Stimulated activated naive CD8-positive, alpha-beta T cell treated with anti-CD3 and anti-CD28 coated beads, Interleukin-15, amount 100 ng/mL, for 72 hours (primary cell): ENCODE measurements at places on chromosomes 11 and 22.
A peak's percentile ranks its signal among the peaks of the same experiment; 100 is the strongest.

GRCh38 chr11:132263875-132264274, 893.5 kb downstream of the NTM start:
- DNase-seq = no peak

DNA sequence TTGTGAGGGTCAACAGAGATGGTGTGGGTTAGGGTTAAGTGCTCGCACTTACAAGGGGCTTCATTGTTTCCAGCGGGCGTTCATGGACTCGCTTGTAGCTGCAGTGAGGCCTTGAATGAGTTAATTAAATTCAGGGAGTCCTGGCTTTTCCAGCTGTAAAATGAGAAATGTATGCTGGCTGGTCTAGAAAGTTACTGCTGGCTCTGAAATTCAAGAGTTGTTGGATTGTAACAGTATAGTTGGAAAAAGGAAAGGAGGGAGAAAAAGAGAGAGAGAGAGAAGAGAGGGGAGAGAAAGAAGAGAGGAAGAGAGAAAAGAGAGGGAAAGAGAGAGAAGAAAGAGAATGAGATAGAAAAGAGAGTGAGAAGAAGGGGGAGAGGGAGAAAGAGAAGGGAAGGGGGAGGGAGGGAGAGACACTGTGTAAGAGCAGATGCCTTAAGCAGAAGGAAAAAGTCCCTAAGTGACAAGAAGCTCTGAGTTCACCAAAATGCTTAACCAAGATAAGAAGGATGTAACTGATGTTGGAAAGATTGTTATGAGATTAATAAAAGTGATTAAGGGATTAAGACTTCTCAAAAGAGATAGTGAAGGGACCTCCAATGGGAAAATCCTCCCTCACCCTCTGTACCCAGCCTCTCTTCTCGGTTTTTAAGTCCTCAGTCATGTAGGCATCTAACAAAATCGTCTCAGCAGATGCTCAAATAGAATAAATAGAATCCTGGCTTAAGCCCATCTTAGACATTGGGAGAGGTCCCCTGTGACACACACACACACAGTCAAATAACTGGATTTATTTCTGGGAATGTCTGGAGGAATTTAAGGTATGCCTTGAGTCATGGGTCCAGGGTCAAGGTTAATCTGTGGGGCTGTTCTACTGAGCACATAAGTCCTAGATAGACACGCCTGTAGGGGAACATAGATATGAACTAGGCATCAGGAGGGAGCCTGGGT, 477.9 kb downstream of the MIAT start:
- no peak for DNase-seq

- no peak for DNase-seq
These were observed 84.6 kb downstream of the C22orf31 start for GRCh38 chr22:28977060-28977459.

DNA sequence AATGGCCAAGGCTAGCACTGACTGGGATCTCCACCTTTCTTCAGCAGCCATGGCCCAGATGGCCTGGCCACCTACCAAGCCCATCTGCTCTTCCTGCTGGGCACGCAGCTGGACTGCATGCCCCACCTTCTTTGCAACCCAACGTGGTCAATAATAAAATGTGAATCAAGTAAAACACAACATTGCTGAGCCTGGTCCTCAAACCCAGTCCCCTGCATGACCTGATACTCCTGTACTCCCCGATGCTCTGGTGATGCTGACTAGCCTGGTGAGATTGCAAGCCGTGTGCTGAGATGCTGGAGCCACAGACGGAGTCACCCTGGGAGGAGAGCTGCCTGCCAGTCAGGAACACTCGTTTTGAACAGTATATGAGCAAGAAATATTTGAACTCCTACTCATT, 34.0 kb downstream of the PARVG start:
- DNase-seq = no peak

DNA sequence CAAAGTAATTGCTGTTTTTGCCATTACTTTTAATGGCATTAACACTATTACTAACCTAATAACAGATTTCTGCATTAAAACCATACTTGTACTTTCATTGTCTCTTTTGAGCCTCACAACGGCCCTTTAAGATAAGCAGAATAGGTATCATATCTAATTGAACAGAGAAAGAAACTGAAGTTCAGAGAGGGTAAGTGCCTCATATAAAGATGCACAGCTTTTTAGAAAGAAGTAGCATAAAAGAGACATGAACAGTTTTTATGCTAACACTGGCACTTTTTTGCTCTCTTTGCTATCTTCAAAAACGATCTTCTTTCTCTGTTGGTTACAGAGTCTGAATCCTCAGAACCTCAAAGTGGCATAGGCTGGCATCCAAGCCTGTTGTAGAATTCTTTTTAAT, 102.9 kb upstream of the OR5AK2 start:
- DNase-seq = no peak

DNA sequence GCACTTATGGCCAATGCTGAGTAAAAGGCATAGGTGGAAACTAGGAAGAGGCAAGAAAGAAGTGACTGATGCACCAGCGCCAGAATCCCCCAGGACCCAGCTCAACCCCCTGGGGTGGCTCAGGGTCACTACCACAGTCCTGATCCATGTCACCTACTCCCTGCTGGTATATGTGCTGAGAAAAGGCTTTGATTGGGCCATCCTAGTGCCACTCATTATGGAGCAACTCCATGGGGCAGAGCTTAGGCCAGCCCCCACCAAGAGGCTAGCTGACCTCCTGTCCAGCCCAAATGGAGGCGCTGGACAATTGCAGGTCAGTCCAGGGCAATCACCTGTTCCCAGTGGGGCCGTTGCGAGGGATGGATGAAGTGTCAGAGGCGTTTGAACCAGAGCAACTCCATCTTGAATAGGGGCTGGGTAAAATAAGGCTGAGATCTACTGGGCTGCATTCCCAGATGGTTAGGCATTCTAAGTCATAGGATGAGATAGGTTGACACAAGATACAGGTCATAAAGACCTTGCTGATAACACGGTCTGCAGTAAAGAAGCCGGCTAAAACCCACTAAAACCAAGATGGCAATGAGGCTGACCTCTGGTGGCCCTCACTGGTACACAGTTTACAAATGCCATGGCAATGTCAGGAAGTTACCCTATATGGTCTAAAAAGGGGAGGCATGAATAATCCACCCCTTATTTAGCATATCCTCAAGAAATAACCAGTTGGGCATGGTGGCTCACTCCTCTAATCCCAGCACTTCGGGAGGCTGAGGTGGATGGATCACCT, 20.6 kb upstream of the DAGLA start:
- no peak for DNase-seq

- no peak for DNase-seq
These were observed 56.8 kb upstream of the GRIA4 start for GRCh38 chr11:105553025-105553424.

DNA sequence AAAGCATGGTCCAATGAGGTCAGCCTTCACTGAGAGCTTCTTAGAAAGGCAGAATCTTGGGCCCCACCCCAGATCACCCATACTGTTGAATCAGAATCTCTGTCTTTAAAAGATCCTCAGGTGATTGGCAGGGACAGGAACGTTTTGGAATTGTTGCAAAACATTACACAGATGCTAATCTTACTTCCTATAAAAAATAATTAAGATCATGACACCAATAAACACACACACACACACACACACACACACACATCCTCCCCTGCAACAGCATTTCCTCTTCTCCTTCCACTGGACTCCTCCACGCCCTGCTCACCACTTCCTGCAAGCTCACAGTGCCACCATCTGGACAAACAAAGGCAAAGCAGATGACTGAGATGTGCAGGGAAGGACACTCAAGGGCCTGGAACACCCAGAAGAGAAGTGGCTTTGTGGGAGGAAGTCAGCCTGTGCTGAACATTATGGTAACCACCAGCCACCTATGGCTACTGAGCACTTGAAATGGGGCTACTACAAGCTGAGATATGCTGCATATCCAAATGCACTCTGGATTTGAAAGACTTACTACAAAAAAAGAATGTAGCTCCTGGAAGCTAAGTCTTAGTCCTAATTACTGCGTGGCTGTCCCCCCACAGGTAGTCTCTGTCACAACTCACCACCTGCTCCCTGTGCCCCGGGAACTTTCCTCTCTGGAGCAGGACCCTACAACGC, 65.6 kb downstream of the BTG4 start:
- DNase-seq = peak; percentile 83

DNA sequence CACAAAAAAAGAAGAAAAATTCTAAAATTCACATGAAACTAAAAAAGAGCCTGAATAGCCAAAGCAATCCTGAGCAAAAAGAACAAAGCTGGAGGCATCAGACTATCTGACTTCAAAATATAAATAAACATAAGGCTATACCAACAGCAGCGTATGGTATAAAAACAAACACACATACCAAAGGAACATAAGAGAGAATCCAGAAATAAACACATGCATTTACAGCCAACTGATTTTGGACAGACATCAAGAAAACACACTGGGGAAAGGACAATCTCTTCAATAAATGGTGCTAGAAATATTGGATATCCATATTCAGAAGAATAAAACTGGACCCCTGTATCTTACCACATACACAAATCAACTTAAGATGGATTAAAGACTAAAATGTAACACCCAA, 2.8 kb upstream of the MTMR2 start:
- no peak for DNase-seq

- no peak for DNase-seq
These were observed 10.9 kb downstream of the MRGPRF start for GRCh38 chr11:69002110-69002569.

- DNase-seq = no peak
These were observed 36.0 kb downstream of the PHLDB1 start for GRCh38 chr11:118643142-118643994.

GRCh38 chr11:35540526-35540925, 15.1 kb upstream of the PAMR1 start:
- no peak for DNase-seq

DNA sequence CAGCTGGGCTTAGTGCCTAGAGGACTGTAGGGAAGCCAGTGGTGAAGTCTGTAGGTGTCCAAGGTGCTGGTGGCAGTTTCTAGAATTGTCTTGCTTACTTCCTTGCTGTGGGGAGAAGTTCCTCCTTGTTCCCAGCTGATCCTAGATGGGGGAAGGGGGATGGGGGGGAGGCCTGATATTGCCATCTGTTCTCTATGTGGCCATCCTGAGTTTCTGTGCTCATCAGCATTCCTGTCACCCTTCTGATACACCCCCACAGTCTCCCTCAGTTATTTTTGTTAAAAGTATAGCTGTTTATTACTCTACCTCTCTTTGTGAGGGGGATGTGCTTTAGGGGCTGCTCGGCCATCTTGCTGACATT, 36.5 kb downstream of the MADD start:
- DNase-seq = no peak

- no peak for DNase-seq
These were observed 674.2 kb downstream of the FAM181B start for GRCh38 chr11:82059505-82059904.
